ENCODE measurements at places on chromosomes 5 and 9.

- DNase-seq = no peak
Observed at GRCh38 chr5:64838376-64838775, 69.6 kb downstream of the CWC27 start.

- DNase-seq = no peak
Observed at GRCh38 chr9:2292733-2293132, 277.6 kb downstream of the SMARCA2 start.

DNA sequence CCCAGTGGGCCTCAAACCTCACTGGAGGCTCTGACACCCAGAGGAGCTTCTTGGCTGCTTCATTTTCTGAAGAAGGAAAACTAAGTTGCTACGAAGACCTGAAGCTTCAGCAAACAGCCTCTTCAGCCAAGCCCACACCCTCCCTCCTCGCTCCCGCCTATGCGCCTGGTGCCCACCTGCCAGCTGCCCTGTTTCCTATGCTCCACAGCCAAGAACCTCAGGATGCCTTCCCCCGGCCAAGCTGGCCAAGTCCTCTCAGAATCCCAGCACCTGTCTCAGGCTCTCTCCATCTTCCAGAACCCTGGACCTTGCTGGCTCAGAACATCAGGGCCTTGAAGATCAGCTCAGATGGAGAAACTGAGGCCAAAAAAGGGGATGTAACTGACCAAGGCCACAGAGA is 60.4 kb downstream of the STK10 start:
- DNase-seq = no peak

GRCh38 chr9:112037281-112038016 is 137.6 kb downstream of the SUSD1 start:
- DNase-seq = no peak

DNA sequence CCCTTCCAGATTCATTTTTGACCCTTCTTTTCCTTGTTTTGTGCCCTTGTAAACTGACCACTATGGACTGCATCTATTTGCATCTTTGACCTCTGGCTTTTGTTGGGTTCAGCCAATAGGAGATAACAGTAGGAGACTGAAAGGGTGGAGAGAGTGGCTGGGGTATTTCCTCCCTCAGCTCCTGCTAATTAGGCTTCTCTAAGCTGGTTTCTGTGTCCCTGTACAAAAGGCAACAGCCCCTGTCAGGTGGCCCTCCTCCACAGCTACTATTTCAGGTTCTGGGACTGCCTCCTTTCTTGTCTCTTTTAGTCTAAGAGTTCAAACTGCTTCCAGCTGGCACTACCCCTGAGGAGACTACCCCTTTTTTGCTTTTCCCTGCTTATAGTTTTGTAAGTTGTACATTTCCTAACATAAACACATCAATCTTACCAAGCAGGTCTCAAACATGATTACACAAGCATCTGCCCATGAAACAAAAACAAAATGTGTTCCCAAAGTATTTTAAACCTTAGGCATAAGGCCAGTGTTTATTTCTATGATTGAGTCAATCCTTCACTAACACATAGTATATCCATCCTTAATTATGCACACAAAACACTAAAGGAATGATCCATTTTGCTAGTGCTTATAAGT is 262.0 kb upstream of the TRPM3 start:
- no peak for DNase-seq

DNA sequence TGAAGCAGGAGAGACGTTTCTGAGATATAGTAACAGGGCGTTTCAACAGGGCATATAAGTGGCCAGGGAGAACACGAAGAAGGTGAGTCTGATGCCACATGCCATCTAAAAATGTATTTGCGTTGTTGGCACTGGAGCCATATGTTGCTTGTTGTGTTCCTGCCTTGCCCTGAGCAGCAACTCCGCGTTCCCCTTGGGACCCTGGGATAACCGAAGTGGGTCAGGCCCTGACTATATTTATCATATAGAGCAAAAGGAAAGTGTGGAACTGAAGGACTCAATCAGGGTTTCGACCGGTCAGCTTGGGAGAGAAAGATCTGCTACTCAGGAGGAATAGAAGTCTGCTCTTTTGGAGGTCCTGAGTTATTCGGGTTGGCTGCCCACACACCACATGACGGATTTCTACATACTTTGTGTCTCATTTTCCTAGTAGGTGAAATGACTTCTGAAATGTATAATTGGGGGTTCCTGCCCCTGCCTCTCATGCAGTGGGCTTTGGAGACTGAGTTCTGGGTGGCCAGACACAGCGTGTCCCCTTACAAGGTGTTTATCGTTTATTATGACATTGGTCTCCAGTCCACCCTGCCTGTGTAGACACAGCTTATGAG is 3.0 kb downstream of the STC2 start:
- no peak for DNase-seq

- DNase-seq = no peak
Observed at GRCh38 chr9:14573319-14573718, 119.9 kb downstream of the ZDHHC21 start.

GRCh38 chr5:160887780-160888179 is 35.8 kb upstream of the ATP10B start:
- DNase-seq = no peak

DNA sequence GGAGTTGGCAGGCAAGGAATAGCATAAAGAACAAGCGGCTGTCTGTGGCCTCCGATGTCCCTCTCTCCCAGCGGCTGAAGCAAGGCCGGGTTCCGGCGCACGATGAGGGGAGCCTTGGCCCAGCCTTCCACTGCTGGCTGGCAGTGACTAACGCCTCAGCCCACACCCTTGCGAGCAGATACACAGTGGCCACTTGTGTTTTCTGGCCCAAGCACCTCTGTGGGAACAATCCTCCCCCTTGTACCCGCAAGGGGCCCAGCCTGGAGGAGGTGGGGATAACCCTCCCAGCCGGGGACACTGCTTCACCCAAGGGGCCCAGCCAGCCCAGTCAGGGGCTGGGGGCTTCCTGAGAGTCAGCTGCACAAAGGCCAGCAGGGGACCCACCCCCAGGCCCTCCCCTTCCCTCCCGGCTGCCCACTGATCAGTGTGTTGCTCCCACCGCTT is 23.2 kb downstream of the STK10 start:
- DNase-seq = no peak

GRCh38 chr5:3024554-3024953 is 273.1 kb upstream of the IRX2 start:
- DNase-seq = no peak

DNA sequence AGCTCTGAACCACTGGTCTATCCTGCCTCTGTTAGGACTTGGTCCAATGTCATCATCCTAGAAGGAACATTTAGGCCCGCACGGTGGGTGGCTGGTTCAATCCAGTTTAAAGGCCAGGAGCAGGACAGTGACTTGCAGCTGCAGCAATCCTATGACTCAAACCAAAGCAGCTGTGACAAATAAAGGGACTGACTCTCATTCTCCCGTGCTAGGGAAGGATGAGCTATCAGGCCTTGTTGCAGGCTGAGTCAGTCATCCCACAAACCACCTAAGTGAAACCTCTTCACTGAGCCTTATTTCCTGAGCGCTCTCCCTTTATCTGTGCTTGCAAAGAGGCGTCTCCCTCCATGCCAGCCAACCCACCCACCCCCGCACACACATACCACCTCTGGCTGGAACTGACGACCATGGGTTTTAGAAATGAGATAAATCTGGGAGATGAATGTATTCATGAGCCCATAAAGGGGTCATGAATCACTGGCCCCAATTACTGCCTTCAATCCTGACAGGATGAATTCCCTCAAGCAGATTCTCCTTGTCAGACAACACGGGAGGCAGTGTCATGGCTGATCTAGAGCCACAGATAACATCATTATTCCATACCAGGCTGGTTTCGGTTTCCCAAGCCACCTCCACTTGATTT is 93.4 kb downstream of the KCNIP1 start:
- DNase-seq = no peak

- DNase-seq = peak; percentile 23
Observed at GRCh38 chr5:179239256-179240135, 105.8 kb downstream of the ADAMTS2 start.

- DNase-seq = no peak
Observed at GRCh38 chr5:17663182-17663581, 28.9 kb downstream of the TAF11L14 start.

DNA sequence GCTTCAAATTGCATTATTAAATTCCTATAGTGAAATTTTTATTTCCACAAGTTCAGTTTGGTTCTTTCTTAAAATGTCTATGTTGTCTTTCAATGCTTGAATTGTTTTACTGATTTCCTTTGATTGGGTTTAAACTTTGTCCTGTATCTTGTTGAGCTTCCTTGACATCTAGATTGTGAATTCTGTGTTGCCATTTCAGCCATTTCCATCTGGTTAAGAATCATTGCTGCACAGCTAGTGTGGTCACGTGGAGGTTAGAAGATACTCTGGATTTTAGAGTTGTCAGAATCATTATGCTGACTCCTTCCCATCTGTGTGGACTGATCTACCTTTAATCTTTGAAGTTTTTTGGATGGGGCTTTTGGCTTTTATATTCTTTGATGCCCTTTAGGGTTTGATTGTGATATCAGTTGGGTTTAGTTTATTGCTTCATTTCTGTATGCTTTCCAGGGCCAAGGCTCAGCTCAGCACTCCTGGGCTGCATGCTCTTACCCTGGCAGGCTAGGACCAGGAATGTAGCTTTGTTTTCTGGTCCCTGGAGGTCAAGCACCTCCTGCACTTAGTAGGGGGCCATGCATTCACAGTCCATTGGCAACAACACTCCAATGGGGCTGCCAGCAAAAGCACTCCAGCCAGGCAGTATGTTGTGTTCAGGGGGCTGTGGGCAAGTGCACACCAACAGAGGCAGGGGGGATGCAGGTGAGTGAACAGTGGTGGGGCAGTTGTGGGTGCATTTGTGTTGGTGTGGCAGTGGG is 141.4 kb downstream of the PRR16 start:
- DNase-seq = no peak

- no peak for DNase-seq
Observed at GRCh38 chr5:180438785-180439780, 55.1 kb upstream of the CNOT6 start.

DNA sequence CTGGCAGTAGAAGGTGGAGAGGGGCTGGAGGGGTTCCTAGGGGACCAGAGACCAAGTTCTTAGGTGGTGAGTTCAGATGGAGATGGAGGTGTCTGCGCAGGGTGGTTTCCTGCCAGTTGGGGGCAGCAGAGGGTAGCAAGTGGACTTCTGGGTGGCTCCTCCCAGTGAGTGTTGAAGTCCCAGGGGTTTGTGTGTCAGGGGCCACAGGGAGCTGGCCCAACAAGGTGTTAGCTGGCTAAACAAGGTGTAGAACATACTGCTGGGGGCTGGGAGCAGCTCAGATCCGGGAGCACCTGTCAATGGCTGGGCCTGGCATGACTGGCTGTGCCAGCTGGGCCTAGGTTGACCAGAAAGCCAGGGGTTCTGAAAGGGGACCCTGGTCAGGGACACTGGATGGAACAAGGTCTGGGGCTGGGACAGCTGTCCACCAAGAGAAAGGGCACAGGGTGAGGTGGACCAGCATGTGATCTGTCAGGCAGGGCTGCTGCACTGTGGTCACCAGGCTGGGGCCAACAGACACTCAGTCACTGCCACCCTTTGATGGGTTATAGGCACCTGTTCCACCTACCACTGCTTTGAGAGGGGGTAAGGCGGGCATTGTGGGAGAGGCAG is 35.6 kb downstream of the DAB2IP start:
- DNase-seq = peak; percentile 88

GRCh38 chr9:105954517-105954916 is 260.2 kb downstream of the TMEM38B start:
- no peak for DNase-seq

DNA sequence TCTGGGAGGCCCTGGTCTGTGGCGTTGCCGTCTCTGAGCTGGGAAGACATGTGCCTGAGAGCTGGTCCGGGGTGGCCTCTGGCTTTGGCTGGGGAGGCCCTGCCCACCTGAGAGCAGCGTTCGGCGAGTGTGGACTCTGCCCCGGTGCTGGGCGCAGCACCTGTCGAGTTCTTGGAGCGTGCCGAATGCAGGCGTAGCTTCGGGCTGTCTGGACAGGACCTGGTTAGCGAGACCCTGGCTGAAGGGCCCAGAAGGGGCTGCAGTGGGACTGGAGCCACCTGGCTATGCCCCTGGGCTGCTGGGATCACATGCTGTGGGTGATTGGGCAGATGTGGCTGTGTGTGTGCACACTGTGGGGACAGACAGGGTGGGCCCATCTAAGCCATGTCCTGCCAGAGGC is 56.5 kb downstream of the RXRA start:
- DNase-seq = no peak

GRCh38 chr9:137593176-137593575 is 2.9 kb upstream of the ZMYND19 start:
- DNase-seq = no peak

DNA sequence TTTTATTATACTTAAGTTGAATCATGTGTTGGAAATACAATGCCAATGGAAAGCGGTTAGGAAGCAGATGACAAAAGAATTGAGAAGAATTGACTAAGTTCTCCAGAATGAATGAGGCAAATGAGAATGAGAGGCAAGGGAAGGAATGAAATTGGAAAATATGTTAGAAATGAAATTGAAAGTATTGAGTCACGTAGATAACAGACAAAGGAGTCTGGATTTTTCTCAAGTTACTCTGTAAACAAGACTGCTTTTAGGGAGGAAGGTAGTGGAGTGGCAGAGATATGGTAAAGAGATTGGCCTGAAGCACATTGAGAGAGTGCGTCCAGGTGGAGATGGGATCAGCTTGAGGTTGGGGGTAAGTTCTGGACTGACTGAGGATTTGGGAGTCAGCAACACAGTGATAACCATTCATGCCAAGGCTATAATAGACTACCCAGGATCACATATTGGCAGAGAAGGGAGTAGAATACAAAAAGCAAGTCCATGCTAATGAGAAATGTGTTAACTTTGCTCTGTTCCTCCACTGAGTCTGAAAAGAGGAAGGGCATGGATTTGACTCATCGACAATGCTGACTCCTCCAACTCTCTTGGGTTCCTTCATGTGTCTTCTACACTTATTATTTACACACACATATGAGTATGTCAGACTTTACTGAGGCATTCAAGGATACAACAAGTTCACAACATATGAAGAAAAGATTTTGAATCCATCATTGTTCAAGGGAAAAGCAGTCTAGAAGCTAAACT is 814.2 kb upstream of the ZNF608 start:
- no peak for DNase-seq

- DNase-seq = peak; percentile 45
Observed at GRCh38 chr9:129697656-129698253, 32.3 kb downstream of the PRRX2 start.

DNA sequence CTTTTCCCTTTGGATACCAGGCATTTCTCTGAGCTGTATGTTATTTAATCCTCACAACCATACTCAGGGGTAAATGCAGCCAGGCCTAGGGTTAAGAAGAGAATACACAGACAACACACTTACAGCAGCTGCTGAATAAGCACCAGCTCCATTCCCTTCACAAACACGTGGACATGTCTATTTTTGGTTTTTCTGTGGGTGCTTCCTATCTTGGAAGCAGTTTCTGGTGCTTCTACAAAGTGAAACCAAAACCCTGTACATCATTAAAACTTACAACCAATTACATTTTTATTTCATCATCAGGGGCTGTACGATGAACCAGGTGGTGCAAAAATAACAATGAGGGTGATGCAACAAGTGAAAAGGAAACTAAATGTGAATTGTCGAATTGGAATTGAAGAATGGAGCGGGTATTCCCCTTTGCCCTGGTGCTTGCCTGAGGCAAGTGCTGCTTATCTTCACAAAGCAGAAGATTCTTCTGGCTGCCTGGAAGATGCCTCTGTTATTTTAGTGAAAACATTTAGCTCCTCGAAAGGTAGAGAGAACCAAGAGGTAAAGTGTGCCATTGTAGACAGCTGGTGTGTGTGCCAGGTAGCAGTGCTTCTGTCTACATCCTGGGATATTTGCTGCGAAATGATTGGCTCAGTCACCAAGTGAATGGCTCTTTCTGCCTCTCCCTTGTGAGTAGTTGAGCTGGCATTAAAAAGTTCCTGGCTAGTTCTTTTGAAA is 18.6 kb upstream of the IFNB1 start:
- no peak for DNase-seq
